ENCODE measurements at places on chromosomes 2 and 18.

- DNase-seq: no peak
Measured at GRCh38 chr2:235803028-235803427, 309.2 kb downstream of the AGAP1 start.

- DNase-seq: no peak
Measured at GRCh38 chr2:181887045-181887444, 4.5 kb upstream of the ITPRID2 start.

- DNase-seq: no peak
Measured at GRCh38 chr2:23789012-23789411, 137.9 kb downstream of the ATAD2B start.

GRCh38 chr18:41769265-41769664 lies 185.8 kb upstream of the PIK3C3 start:
- DNase-seq: no peak

GRCh38 chr2:113080134-113080533 lies 12.4 kb downstream of the IL1F10 start:
- no peak for DNase-seq

DNA sequence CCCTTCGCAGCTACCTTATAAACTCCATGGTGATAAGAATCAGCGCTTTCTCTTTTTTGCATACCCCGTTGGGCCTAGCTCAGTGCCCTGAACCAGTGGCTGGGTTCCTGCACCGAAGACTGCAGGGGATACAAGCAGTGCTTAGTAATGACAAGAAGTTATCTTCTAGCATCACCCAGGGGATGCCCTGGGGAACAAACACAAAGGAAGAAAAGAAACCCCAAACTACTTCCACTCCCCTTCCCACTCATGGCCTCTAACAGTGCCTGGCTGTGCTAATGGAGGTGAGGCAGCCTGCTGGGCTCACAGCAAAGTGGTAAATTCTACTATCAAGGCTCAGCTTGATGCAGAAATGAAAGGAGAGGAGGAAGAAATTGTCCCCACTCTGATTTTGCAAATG lies 314.7 kb downstream of the TXNL1 start:
- no peak for DNase-seq

GRCh38 chr2:65666156-65666725 lies 233.8 kb upstream of the SPRED2 start:
- no peak for DNase-seq

GRCh38 chr2:99845296-99845695 lies 297.1 kb downstream of the AFF3 start:
- DNase-seq: no peak

DNA sequence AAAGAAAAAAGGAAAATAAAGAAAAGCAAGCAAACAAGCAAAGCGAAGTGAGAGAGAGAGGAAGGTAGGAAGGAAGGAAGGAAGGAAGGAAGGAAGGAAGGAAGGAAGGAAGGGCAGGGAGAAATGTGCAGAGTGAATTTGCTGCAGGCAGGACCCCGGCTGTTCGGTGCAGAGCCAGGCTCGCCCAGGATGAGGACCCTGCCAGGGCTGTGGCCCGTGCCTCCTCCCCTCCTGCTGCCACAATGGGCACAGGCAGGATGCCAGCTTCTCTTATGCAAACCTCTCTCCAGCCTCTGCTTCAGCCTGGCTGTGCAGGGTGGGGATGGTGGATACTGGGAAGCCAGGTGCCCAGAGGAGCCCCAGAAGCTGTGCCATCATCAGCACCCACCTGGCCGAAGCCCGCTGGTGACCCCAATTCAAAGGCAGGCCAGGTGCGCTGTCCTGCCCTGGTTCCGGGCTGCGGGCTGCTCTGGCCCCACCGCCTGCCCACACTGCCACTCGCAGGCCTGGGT lies 3.2 kb downstream of the GPR17 start:
- no peak for DNase-seq

DNA sequence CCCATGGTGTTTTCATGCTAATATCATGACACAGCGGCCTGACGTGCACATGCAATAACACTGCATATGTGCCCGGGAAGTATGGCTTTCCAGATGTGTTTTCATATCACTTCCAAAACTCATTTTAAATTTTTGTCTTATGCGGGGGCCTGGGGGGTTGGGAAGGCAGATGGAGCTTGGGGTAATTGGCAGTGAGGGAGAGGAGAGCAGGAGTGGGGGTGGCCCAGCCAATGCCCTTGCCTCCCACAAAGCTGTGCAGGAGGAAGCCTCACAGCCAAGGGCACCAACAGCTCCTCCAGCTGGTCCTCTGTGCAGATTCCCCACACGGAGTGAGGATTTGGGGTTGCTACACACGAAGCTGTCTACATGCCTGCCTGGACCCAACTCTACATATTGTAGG lies 805.2 kb downstream of the GALR1 start:
- DNase-seq: no peak

DNA sequence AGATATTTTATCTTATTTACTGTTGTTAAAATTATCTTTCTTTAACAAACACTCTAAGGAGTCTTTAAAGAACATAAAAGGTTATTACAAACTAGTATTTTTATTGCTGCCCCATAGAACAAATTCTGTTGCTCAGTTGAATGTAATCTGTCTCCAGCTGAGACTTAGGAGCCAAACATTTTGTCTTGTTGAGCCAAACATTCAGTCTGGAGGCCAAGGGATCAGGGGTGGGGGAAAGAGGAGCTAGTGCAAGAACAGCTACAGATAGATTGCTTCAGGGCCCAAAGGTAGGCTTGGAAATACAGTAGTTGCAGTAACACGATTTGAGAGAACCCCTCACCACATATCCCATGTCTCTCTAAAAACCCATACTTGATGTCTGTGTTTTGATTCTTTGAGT lies 51.2 kb downstream of the TPGS2 start:
- no peak for DNase-seq

GRCh38 chr2:100260712-100261620 lies 61.3 kb downstream of the LONRF2 start:
- no peak for DNase-seq

DNA sequence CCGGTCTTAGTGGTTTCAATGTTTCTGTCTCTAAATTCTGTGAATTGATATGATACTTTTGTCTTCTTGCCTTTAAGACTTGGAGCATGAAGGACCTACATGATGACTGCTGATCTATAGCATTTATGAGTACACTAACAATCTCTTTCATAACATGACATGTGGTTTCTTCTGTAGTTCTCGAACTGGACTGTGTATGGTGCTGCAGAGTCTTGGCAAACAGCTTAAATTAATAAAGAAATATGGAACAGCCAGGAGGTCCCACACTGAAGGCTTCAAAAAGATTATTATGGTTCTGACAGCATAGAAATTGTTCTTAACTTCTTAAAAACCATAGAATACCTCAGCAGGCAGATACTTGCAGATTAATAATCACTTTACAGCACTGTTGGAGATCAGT lies 145.0 kb downstream of the DCC start:
- DNase-seq: no peak

- no peak for DNase-seq
Measured at GRCh38 chr2:71348302-71348701, 16.7 kb downstream of the ZNF638 start.

DNA sequence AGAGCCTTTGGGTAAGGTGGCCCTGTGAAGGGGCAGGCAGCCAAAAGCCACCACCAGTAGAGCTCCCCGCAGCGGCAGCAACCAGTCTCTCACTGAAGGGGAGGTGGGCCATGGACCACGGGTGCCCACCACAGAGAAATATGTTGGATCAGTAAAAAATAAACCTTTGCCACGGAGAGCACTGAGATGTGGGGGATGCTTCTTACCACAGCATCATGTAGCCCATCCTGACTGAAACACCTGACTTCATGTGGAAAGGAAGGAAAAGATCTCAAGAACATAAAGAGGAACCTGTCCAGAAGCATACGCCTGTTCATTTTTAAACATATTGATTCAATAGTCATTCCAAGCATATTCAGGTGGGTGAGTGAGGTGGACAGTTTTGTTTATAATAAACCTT lies 51.1 kb downstream of the LONRF2 start:
- DNase-seq: no peak

GRCh38 chr2:100624536-100624935 lies 61.7 kb downstream of the PDCL3 start:
- no peak for DNase-seq

DNA sequence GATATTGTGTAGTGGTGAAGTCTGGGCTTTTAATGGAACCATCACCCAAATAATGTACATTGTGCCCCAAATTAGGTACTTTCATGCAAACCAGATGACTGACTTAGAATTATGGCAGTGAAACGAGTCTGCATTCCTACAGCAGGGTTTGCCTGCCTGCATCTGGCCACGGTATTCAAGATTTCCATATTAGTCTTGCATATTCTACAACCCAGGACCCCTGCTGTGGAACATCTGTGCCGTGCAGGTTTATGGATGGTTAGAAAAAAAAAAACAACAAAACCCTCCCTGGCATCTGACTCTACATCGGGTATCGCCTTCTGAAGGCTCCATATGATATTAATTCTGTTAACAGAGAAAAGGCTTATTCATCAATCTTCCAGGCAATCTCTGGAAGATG lies 394.8 kb downstream of the DCDC2C start:
- DNase-seq: no peak

DNA sequence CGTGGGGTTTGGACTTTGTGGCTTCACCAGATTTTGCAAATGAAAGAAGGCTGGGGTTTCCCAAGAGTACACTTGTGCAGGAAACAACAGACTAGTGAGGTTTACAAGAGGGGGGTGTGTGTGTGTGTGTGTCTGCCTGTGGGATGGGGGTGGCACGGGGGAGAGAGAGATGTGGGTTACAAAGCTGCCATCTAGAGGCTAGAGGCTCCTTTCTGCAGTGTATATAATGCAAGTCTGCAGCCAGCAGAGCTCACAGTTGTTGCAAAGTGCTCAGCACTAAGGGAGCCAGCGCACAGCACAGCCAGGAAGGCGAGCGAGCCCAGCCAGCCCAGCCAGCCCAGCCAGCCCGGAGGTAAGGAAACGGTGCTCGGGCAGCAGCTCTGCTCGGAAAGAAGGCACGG lies at the start of gene ACKR3:
TSS of gene ACKR3 (plus strand) at position 253 of the 401 bp plus-strand sequence. CDS start 10,641 bp downstream, outside the sequence.
- no peak for DNase-seq

GRCh38 chr18:62566199-62566598 lies 43.4 kb downstream of the ZCCHC2 start:
- no peak for DNase-seq

DNA sequence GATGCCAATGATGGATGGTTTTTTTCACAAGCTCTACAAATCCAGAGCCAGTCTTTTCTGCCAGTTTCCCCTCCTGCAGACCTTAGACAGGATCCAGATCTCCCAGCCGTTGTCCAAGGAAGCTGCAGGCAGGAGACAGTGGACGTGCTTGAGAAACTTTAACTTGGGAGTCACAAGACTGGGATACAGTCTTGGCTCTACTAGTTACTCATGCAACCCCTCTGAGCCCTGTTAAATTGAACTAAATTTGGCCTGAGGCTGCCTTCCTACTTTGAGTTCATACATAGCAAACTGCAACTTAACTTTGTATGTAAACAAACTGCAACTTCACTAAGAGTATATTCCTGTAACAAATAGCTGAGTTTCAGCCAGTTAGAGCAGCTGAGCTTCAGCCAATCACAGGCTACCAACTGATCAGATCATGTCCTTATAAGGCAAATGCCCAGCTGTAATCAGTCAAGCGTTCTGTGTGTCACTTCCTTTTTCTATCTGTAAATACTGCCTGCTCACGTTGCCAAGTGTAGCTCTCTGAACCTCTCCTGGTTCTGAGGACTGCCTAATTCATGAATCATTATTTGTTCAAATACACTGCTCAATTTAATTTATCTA lies 140.9 kb downstream of the CAPN13 start:
- DNase-seq: no peak

- no peak for DNase-seq
Measured at GRCh38 chr2:213934560-213934959, 476.3 kb upstream of the VWC2L start.

- no peak for DNase-seq
Measured at GRCh38 chr18:58038063-58038462, 6.0 kb upstream of the NEDD4L start.

GRCh38 chr2:126253669-126254068 lies 402.3 kb upstream of the GYPC start:
- DNase-seq: no peak

DNA sequence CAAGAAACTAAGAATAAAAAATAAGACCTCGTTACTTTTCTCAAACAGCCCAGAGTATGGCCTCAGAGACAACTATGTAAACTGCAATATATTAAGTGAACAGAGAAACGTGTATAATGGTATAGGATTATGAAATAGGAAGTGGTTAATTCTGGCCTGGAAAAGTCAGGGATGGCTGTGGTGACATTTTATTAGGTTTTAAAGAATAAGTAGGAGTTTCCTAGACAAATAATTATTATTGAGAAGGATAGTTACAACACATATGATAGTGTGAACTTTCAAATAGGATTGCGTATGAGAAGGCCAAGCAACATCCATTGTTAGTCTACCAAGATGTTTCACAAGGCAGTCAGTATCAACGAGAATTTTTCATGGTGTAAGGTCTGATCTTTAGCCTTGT lies 244.1 kb downstream of the LPIN1 start:
- DNase-seq: no peak

DNA sequence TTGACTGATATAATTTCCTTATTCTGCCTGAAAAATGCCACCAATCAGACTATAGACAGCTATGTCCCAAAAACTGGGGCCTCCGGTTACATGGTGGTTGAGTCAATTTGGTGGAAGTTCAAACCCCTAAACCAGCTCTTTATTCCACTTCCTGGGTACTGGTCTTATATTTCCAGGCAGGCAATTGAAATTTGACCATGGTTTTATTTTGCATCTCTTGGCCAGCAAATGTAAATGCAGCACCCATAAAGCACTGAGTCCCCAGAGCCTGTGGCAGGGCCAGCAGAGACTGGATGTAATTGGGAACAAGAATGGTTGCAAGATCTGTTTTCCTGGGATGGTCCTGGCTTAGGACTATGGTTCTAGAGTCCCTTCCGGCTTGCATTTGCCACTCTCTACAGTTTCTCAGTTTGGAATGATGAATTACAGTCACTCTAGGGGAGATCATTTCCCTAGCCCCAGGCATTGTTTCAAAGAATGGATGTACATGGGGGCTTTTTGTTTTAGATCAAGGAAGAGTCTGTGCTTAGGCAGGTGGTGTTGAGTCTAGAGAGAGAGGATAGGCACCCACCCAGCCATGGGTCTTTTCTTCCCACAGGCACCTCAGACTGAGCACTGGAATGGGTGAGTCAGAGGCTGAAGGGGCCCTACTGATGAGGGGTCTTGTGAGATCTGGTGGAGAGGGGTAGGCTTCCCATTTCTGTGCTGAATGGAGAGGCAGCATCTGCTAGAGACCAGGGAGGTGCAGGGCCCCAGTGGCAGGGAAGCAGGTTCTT lies 108.4 kb upstream of the CDC42EP3 start:
- DNase-seq: no peak

DNA sequence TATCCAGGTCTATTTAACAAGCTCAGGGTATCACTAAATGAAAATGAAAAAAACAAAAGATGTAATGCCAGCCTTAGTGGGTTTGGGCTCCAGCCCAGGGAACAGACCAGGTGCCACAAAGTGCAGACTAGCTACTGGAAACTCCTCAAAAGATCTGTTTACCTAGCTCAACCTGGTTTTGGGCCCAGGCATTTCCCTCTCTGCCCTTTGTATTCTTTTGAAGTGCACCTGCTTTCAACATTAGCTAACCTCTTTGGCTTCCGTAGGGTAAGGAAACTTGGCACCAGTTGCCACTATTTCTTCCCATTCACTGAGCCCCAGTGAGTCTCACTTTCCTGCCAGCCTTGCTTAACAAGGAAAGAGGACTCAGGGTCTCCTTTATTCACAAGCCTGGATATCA lies 123.6 kb upstream of the CDCA7 start:
- DNase-seq: no peak
